ENCODE measurements at places on chromosomes 1 and 21.

GRCh38 chr21:32956061-32956656 lies 69.6 kb upstream of the OLIG2 start:
- DNase-seq: no peak

GRCh38 chr1:159600894-159601293 lies 13.3 kb downstream of the APCS start:
- no peak for DNase-seq

- no peak for DNase-seq
These were observed 53.1 kb downstream of the RWDD3 start for GRCh38 chr1:95287081-95287480.

- DNase-seq: no peak
These were observed 45.1 kb downstream of the FBXO42 start for GRCh38 chr1:16307222-16307621.

GRCh38 chr1:74396933-74397332 lies 115.5 kb downstream of the LRRC53 start:
- DNase-seq: no peak

GRCh38 chr21:38178653-38179470 lies 77.9 kb upstream of the KCNJ15 start:
- DNase-seq: no peak

GRCh38 chr1:6795661-6796060 lies 10.4 kb downstream of the CAMTA1 start:
- DNase-seq: no peak
